ENCODE measurements at places on chromosomes 4 and X. TPM values are rescaled to one million over a fixed set of nuclear protein-coding genes. Genes with fewer than 3 reads are reported as not detected.

- DNase-seq: no peak
These were observed 91.4 kb downstream of the RTL9 start for GRCh38 chrX:110450050-110450449.

The TBL1X gene
- total RNA-seq: 14.5 TPM

- DNase-seq: no peak
These were observed 79.6 kb upstream of the NPNT start for GRCh38 chr4:105815701-105816100.

The HDX gene
- 4.2 TPM for total RNA-seq

GRCh38 chrX:155880586-155881157, 473 bp upstream of the VAMP7 start:
- no peak for DNase-seq

DNA sequence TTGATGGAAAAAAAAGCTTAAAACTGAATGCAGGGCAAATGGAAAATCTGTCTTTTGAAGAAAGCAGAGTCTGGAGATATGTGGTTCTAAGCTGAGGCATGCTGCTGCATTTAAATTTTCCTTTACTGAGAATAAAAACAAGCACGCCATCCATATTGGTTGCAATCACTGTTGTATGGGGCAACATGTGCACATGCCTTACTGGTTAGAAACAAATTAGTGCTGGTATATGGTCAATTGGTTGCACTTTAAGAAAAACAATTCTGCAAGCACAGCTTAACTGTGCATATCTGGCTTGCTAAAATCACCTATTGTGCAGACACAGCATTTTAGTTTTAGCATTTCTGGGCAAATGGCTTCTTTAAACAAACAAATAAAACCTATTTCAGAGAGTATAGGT, 239.1 kb downstream of the NDST4 start:
- no peak for DNase-seq

- no peak for DNase-seq
These were observed 23.4 kb downstream of the SUV39H1 start for GRCh38 chrX:48719958-48720357.

The RNF212 gene
- 9.1 TPM for total RNA-seq

DNA sequence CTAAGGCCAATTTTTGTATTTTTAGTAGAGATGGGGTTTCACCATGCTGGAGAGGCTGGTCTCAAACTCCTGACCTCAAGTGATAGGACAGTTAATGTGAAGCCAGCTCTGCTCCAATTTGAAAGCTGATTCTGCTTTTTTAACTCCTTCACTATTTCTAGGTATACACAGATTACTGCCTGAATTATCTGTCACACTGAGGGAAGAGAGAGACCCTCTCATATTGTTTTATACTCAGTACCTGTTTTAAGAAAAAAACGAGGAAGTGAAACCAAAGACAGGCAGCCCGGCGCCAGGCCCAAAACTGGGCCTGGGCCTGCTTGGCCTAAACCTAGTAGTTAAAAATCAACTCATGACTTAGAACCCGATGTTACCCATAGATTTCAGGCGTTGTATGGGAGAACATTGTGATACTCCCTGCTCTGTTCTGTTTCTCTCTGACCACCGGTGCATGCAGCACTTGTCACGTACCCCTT, 1601.5 kb upstream of the PCDH10 start:
- DNase-seq: no peak

DNA sequence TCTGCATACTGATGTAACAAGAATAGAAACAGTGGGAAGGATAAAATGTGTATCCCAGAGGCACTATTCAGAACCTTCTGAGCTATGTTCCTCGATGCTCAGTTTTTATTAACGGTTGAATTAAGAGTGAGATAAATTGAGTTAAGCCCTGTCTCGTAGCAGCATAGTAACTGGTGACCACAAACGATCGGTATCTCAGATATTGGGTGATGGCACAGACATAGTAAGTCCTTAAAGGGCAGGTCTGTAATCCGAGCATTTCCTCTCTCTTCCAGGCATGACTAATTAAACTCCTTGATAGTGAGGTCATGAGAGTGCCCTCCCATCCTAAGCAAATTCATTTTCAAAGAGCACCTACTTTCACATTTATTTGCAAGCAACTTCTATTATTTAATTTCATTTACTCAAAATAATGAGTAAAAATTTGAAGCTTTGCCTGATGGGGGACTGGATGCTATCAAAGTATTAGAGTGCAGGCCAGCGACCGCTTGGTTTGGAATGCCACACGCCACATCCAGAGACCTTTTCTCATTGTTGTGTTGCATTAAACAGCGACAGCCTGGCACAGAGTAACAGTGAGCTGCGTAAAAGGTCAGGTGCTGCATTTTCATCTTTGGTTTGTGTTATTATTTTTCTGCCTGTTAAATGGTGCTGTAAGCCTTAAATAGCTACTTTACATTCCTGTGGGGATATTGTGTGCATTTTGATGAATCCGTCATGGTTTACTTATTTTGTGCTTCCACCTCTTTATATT, 101.9 kb downstream of the PCDH7 start:
- no peak for DNase-seq

All from chondrocyte (in vitro differentiated cells).